H1 (cell line): ENCODE measurements at places on chromosomes 4 and X. TPM values are rescaled to one million over a fixed set of nuclear protein-coding genes. Genes with fewer than 3 reads are reported as not detected.

DNA sequence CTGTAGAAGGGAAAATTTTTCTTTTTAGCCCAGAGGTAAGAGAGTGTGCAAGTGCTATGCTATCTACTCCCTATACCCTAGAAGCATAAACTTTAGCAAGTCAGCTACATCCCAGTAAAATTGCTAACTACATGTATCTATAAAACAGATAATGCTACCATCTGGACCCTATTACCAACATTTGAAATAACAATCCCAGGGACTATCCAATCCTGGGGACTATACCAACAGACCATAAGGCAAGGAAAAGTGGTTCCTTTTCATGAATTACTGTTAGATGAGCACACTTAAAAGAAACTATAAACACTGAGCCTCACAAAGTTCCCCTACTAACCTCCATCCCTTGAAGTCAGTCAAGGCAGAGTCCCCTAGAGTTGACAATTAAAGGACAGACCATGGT lies 213.6 kb upstream of the VEGFC start:
- H3K27ac ChIP-seq = no peak overlapping the region
- no peak for DNase-seq
- no peaks in the 10 kb centered on the region for H3K27me3 ChIP-seq
- no peaks in the 10 kb centered on the region for H3K36me3 ChIP-seq
- no peaks in the 10 kb centered on the region for H3K4me1 ChIP-seq
- no peak overlapping the region for H3K4me3 ChIP-seq

- H3K27ac ChIP-seq = no peak overlapping the region
- no peaks in the 10 kb centered on the region for H3K4me1 ChIP-seq
- H3K36me3 ChIP-seq = no peaks in the 10 kb centered on the region
Observed at GRCh38 chr4:52059372-52059771, 8.3 kb downstream of the SPATA18 start.

DNA sequence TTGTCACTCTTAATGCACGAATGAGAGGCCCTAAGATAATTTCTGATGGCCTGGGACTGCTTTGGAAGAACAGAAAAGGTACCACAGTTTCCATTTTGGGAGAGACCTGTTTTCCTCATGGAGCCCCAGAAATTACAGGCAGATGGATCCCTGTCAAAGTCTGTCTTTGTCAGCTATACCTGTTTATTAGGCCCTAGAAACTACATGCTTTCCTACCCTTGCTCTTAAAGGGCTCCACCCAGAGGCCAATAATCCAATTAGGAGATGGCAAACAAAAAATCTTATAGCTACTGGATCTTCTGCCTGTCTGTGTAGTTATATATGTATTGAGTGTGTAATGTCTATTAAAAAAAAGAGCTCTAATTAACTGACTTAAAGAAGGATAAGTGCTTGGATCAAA lies 141.3 kb downstream of the NR3C2 start:
- H3K27me3 ChIP-seq = no peaks in the 10 kb centered on the region
- H3K36me3 ChIP-seq = peaks cover 3% of the 10 kb centered on the region; the same call in 1 of the 2 replicates
- no peak overlapping the region for H3K27ac ChIP-seq
- DNase-seq = no peak
- no peak overlapping the region for H3K4me3 ChIP-seq

GRCh38 chrX:23012162-23012561 lies 12.4 kb downstream of the DDX53 start:
- no peaks in the 10 kb centered on the region for H3K36me3 ChIP-seq
- no peak for DNase-seq
- no peak overlapping the region for H3K27ac ChIP-seq
- no peak overlapping the region for H3K4me3 ChIP-seq
- H3K27me3 ChIP-seq = no peaks in the 10 kb centered on the region
- H3K4me1 ChIP-seq = no peaks in the 10 kb centered on the region

DNA sequence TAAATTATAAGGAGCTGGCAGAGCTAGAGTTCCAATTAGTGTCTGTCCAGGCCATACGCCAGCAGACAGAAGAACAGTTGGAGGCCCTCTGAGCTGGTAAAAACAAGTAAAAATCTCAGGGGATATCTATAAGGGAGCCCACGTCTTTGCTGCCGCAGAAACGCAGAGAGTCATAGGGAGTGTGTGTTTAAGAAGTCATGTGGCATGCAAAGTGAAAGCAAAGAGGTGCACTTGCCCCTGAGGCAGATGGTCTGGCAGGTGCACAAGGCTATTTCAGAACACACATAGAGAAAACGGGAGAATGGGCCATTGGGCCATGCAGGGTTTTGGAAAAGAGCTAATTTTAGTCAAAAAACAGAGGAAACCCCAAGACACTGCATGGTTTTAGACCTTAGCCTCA lies 92.7 kb downstream of the NAP1L3 start:
- H3K27me3 ChIP-seq = no peaks in the 10 kb centered on the region
- H3K4me1 ChIP-seq = no peaks in the 10 kb centered on the region
- no peak for DNase-seq
- no peak overlapping the region for H3K27ac ChIP-seq

DNA sequence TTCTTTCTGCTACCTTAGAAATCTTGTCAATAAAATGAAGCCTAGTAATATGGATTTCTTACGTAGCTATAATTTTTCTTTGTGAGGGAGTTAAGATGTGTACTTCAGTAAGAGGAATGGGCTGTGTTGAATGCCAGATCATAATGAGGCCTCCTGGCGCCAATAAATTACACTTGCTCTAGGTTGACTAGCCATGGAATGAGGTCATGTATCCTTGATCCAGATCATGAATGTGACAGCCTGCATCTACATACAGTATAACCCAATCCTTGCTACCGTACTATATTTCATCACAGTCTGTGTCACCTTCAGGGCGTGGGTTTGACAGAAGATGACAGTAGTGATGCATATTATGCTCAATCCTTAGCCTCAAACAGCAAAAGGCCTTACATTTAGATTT lies 36.2 kb downstream of the NHS start:
- no peak overlapping the region for H3K4me3 ChIP-seq
- H3K27me3 ChIP-seq = no peaks in the 10 kb centered on the region
- no peaks in the 10 kb centered on the region for H3K36me3 ChIP-seq
- H3K4me1 ChIP-seq = peaks cover 2% of the 10 kb centered on the region; the same call in 1 of the 2 replicates
- no peak for DNase-seq

GRCh38 chr4:39555472-39555871 lies 28.2 kb upstream of the UGDH start:
- H3K27me3 ChIP-seq = no peaks in the 10 kb centered on the region
- no peaks in the 10 kb centered on the region for H3K36me3 ChIP-seq
- H3K27ac ChIP-seq = no peak overlapping the region
- H3K4me1 ChIP-seq = no peaks in the 10 kb centered on the region
- DNase-seq = no peak
- no peak overlapping the region for H3K4me3 ChIP-seq

- H3K4me1 ChIP-seq = peaks cover 7% of the 10 kb centered on the region; the same call in 1 of the 2 replicates
- H3K27me3 ChIP-seq = no peaks in the 10 kb centered on the region
- no peak for DNase-seq
- no peaks in the 10 kb centered on the region for H3K36me3 ChIP-seq
- no peak overlapping the region for H3K27ac ChIP-seq
- no peak overlapping the region for H3K4me3 ChIP-seq
Observed at GRCh38 chr4:146381263-146381872, 140.4 kb downstream of the SLC10A7 start.

DNA sequence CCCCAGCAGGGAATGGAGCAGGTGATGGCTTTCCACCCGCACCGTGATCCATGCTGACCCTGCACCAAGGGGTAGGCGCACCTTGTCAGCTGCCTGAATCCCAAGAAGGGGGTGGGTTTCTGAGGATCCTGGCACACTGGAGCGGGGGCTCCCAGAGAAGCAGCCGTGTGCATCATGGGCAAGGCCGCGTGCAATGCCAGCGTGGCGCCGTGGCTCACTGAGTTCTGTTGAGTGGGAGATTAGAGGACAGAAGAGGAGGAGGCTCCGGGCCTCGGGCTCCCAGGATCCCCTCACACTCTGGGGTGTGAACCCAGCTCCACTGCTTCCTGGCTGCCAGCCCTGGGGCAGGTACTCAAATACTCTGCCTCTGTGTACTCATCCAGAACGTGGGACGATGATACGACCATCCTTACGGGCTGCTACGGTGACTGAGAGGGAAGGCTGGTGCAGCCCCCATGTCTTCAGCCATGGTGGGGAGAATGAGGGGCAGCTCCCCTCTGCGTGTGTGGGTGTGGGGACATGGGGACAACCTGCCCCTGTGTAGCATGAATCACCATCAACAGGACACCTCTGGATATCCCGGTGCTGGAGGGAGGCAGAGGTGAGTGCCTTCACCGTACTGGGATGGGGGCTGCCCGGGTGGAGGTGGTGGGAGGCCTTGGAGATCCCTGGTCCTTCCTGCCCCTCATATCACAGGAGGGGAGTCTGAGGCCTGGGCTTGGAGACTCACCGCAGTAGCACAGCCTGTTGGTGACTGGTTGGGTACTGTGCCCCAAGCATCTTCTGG lies 52.6 kb downstream of the CPZ start:
- H3K27me3 ChIP-seq = no peaks in the 10 kb centered on the region
- no peak overlapping the region for H3K27ac ChIP-seq
- H3K4me3 ChIP-seq = no peak overlapping the region
- H3K36me3 ChIP-seq = no peaks in the 10 kb centered on the region
- DNase-seq = no peak

The LRRC66 gene
- 0.11 TPM in 1 of 2 replicates, not detected in the other for total RNA-seq

The TRAM1L1 gene
- total RNA-seq = 1.2 and 1.5 TPM in 2 replicates

The GLUD2 gene
- total RNA-seq = 0.26 and 0.42 TPM in 2 replicates

The TREX2 gene
- total RNA-seq = 0.69 and 0.71 TPM in 2 replicates

The PLAC1 gene
- total RNA-seq = 0.96 TPM in 1 of 2 replicates, not detected in the other

The GPR82 gene
- total RNA-seq = not detected in 2 replicates
